Heart left ventricle (tissue), 16 donors: ENCODE measurements at places on chromosomes 2 and 18. TPM values are rescaled to one million over a fixed set of nuclear protein-coding genes. Genes with fewer than 3 reads are reported as not detected.
A peak's percentile ranks its signal among the peaks of the same experiment; 100 is the strongest.

FER1L5 gene
- total RNA-seq = 0.15 TPM

SPATA3 gene
- total RNA-seq = not detected

GRCh38 chr2:208268156-208268952 is 2.3 kb downstream of the PIKFYVE start:
- H3K27ac ChIP-seq = peak overlapping the region; percentile 30
- H3K36me3 ChIP-seq = peaks cover 22% of the 10 kb centered on the region
- peaks cover 36% of the 10 kb centered on the region for H3K4me1 ChIP-seq
- no peaks in the 10 kb centered on the region for H3K27me3 ChIP-seq
- DNase-seq = no peak
- H3K4me3 ChIP-seq = peak overlapping the region; percentile 82

GRCh38 chr2:63628403-63628942 is 39.7 kb downstream of the MDH1 start:
- no peak overlapping the region for H3K27ac ChIP-seq
- DNase-seq = no peak
- no peaks in the 10 kb centered on the region for H3K4me1 ChIP-seq
- no peaks in the 10 kb centered on the region for H3K36me3 ChIP-seq
